ENCODE measurements at places on chromosomes 2 and 18. TPM values are rescaled to one million over a fixed set of nuclear protein-coding genes. Genes with fewer than 3 reads are reported as not detected.

Gene STPG4
- total RNA-seq = not detected

GRCh38 chr2:74314107-74314506 lies 29.1 kb downstream of the SLC4A5 start:
- DNase-seq = no peak

- DNase-seq = peak; percentile 57
Observed at GRCh38 chr2:126902859-126903258, 4.2 kb downstream of the TEX51 start.

DNA sequence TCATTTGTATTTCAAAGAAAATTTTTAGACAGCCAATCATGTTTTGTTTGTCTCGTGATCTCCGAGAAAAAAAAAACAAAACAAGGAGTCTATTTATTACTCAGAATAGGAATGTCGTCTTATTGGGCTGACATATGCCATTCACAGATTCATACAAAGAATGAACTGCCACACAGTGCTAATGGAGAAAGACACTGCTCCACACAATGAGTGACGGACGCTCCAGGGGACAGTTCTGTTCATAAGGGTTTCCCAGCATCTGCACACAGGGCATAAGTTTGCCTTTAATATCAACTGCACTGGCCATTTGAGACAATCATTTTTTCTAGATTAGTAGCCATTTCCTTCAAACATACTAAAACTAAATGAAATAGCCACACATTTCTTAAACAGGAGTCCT lies 3.4 kb downstream of the SERTAD2 start:
- DNase-seq = no peak

DNA sequence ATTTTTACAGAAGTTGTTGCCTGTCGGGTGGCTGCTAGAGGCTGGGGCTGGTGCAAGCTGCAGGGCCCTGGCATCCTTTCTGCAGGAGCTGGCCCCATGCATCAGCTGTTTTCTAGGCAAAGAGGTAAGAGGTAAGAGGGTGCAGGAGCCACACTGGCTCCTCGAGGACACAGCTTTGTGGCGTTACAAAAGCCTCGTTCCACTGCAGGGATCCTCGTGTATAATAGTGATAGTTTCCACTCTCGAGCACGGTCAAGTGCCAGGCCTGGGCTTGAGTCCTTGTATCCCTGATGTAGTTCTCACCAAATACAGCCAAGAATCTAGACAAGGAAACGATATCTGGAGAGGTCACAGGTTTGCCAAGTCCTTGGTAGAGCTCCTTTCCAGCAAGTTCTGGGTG lies 33.2 kb upstream of the FHOD3 start:
- DNase-seq = no peak

GRCh38 chr2:119387381-119388129 lies 20.8 kb downstream of the DBI start:
- peak; percentile 88 for DNase-seq

DNA sequence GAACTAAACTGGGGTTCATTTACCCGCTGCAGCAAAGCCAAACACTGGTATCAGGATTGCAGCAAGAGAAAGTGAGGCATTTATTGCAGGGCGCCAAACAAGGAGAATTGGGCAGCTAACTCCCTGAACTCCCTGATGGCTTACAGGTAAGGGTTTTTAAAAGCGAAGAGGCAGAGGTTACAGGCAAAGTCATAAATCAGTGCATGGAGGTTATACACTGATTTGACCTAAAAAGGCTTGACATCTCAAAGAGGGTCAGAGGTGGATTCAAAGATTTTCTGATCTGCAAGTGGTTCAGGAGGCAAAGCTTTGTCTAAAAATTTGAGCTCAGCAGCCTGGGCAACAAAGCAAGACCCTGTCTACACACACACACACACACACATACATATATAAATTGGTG lies 102.8 kb upstream of the EPC2 start:
- DNase-seq = no peak

Measured in mesenteric fat pad (tissue), 1 donor.